CD4-positive, alpha-beta memory T cell (primary cell): ENCODE measurements at places on chromosomes 16 and 17.

DNA sequence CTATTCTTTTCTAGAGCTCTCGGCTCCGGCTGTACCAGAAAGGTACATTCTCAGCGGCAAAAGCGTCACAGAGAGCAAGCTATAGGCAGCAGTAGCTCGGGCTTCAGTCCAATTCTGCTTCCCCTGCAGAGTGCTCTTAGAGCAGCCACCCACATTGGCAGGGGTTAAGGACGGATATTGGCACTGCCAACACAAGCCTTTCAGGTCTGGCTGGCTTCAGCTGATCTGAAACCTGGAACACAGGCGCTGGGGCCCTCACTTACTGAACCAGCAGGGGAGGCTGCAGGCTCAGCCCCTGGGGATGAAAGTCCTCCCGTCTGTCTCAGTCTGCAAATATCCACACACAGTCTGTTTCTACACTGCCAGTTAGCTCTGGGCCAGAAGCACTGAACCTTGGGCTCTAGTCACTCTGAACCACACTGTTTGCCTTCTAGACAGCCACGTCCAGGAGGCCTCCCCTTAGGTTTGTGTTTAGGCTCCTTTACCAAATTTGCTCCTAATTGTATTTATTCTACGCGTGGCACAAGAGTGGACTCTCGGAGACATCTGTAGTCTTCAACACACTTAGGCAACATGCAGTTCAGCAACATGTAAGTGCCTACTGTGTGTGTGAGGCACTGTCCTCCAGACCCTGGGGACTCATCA, 40.1 kb downstream of the HIC1 start:
- no peak for DNase-seq

- no peak for DNase-seq
Measured at GRCh38 chr17:4836221-4836620, 3.1 kb downstream of the MINK1 start.

DNA sequence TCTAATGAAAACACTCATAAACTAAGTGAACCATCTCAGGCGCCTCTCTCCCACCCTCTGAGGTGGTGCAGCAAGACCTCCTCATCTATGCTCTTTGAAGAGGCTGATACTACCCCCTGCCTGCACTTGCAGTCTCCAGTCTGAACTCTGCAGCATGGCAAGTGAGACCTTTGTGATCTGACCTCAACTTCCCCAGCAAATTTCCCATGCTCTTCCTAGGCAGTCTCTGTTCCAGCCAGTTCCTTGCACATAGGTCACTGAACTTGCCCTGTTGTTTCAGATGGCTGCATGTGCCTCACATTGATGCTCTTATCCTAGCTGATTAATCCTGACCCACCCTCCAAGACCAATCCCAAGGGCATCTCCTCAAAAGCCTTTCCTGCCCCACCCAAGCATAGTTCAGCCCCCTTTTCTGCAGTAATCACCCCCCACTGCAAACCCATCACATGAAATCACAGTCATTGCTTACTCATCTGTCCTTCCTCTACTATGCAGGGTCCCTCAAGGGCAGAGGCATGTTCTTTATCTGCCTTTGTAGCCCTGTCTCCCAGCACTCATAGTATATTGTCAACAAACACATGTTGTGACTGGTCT, 42.0 kb downstream of the TBX21 start:
- no peak for DNase-seq

DNA sequence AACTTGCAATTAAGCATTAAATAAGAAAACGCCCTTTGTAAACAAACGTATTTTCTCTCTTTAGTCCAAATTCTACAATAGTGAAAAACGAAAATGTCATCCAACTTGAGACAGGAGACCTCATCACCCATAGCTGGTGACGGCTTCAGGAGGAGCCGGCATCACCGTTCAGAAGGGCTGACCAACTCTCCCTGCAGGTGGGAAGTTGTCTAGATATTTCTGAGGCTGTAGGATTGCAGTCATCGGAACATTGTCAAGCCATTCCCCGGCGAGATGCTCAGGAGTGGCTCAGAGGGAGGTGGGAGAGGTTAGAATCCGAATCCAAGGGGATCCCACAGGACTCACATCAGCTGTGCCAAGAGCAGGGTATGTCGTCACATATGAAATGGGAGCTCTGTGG, 76.7 kb downstream of the RBFOX3 start:
- no peak for DNase-seq

DNA sequence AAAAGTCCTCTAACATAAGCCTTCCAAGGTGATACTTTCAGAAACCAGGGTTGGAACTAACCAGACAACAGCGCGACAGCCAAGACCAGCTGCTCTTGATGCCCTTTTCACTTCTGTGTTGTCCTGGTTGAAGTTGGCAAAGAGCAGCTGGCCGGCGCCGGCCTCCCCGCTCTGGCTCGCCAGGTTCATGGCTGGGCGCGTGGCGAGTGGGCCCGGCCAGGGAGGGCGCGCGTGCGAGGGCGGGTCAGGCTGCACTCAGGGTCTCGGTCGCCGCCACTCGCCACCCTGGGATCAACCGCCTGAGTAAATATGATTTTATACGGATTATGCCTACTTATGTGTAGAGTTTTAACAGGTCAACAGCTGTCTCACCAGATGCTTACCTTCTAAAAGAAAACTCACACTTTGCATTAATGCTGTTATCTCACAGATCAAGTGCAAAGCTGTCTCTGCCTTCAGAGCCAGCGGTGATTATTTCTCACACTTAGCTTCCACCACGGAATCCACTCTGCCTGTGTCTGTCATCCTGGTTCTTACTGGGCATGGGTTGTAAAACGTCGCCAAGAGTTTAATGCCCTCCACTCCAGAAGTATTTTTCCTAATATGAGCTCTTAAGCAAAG, 13.5 kb downstream of the KCTD2 start:
- DNase-seq, result no peak

GRCh38 chr17:21275047-21275578, 9.4 kb upstream of the MAP2K3 start:
- DNase-seq, result no peak

DNA sequence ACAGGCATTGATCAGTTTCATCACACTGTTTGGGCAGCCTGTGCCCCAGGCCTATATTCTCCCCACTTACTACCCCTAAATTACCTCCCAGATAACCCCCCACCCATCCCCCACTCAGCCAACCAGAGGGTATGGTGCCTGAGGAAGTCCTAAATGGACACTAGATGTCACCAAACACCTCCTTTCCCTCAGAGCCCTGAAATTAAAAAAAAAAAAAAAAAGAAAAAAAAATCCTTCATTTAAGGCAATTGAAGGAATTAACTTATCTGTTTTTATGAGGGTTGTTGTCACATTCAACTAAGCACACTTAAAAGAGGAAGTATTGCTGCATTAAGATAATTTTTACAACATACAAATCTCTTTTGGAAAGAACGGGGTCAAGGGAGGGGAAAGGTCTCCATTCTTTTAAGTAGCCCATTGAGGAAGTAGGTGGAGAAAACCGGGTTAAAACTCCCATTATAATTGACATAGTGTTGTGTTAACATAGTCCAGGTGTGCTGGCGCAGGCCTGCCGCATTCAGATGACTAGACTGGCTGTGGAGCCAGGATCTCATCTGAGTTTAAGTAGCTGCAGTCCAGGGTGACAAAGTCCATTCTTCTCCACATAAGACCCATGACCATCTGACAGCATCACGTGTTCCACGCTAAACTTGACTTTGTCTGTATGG, 46.3 kb downstream of the SNX11 start:
- DNase-seq, result no peak

GRCh38 chr17:30210366-30210765, 25.1 kb downstream of the SLC6A4 start:
- DNase-seq, result no peak

GRCh38 chr17:81976332-81977210, 858 bp upstream of the ASPSCR1 start:
- DNase-seq, result no peak

- no peak for DNase-seq
Measured at GRCh38 chr16:1945559-1946391, 2.8 kb upstream of the MSRB1 start.

DNA sequence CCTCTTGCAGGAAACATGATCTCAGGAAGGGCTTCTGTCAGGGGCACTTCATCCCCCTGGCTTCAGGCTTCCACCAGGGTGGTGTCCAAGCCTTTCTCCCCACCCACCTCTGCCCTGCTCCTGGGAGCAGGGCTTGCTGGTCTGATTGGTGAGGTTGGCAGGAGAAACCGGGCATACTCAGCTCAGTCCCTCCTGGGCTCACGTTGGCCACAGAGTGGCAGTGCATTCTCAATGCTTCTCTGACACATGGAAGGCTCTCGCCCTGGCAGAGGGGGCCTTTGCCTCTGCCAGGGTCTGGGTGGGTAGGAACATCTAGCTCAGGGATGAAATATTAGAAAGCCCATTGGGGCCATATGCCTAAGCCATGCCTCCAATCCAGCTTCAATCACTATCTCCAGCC, 142.8 kb downstream of the AXIN2 start:
- no peak for DNase-seq

GRCh38 chr16:49994006-49994405, 31.0 kb upstream of the CNEP1R1 start:
- DNase-seq, result no peak

DNA sequence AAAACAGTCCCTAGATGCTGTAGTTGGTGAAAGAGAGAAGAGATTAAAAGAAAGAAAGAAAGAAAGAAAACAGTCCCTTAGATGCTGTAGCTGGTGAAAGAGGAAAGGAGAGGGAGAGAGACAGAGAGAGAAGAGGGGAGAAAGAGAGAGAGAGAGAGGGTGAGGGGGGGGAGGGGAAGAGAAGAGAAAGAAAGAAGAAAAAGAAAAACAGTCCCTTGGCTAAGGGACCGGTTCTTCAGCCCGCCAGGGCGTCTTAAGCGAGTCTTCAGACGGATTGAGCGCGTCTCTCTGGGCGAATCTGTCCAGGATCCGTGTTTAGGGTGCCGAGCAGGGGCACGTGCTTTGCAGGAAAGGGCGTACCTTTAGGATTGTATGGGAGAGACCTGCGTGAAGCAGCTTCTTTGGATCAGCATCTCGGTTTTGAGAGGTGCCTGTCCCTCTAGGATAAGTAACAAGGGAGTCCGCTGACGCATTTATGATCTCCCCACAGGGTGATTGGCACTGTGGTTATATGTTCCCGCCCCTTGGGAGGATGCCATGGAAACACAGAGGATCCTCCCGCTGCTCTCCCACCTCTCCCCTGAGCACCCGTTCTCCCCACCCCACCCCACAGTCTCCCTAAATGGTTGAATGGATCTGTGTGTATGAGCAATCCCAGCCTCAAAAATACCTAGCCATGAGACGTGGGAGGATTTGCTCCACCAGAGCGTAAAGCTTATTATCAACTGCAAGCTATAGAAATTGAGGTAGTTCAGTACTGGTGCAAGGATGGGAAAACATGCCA, 16.7 kb downstream of the GNGT2 start:
- DNase-seq, result no peak

DNA sequence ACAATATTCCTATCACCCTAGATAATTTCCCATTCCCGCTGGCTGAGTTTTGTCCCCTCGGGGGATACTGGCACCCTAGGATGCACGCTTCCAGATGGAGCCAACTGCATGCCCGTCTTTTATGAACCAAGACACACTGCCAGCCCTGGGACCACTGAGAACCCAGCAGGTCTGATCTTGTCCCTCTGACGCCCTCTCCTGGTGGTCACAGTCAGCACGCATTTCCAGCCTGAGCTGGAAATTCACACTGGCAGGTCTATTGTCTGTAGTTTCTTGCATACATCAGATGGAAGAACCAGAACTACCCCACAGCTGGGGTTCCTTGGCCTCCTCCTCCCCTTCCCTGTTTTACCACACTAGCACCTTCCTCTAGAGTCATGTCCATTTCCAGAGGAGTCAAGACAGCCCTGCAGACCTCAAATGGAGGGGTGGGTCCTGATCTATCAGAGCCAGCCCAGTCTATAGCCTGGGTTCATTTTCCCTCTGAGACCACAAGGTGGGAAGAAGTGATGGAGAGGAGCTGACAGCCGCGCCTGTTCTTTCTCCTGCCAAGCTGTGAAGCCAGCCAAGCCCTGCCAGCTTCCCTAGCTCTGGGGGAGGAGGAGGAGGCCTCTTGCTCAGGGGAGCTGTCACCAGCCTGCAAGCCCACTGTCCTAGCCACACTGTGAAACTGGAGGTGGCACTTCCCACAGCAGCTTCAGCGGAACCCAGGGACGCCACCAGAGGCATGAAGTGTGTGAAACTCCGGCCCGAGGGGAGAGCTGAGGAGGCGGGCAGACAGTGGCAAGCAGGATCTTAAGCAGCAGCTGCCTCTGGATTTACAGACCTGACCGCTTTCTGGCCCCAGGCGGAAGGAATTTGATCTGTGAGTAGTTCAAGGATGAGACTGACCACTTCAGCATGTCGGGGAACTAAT, 29.3 kb downstream of the MXRA7 start:
- peak; percentile 75 for DNase-seq

GRCh38 chr16:68985268-68985667, 120.2 kb upstream of the HAS3 start:
- DNase-seq, result no peak

GRCh38 chr17:2704031-2704889, 7.3 kb downstream of the CLUH start:
- no peak for DNase-seq
